ENCODE measurements at places on chromosomes 7 and 10. TPM values are rescaled to one million over a fixed set of nuclear protein-coding genes. Genes with fewer than 3 reads are reported as not detected.

- no peaks in the 10 kb centered on the region for H3K36me3 ChIP-seq
- H3K27me3 ChIP-seq = no peaks in the 10 kb centered on the region
- H3K4me3 ChIP-seq = no peak overlapping the region
- DNase-seq = no peak
These were observed 194.6 kb upstream of the PDE1C start for GRCh38 chr7:32264702-32265284.

DNA sequence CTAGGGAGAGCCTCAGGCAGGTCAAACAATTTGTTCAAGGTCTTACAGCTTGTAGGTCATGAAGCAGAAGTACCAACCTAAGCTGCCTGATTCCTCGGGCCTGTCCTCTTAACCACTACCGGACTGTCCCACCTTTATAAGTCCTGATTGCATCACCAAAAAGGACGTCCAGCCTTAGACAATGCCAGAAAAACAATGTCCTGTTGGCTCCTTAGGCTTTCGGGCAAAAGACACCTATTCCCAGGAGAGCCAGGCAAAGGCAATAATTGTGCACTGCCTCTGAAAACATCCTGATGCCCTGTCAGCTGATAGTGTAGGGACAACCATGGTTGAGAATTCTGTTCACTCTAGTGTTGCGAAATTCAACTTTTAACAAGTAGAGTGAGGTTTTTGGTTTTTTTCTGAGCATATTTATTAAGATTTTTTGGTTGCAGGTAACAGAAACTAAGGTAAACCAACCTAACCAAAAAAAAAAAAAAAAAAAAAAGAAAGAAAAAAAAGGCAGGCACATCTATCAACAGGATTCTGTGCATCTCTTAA, 40.5 kb downstream of the CDHR3 start:
- no peak overlapping the region for H3K27ac ChIP-seq
- no peak overlapping the region for H3K4me3 ChIP-seq
- peaks cover 2% of the 10 kb centered on the region for H3K36me3 ChIP-seq
- peaks cover 9% of the 10 kb centered on the region for H3K27me3 ChIP-seq
- DNase-seq = no peak
- no peaks in the 10 kb centered on the region for H3K4me1 ChIP-seq

GPR15LG gene
- not detected for total RNA-seq

DNA sequence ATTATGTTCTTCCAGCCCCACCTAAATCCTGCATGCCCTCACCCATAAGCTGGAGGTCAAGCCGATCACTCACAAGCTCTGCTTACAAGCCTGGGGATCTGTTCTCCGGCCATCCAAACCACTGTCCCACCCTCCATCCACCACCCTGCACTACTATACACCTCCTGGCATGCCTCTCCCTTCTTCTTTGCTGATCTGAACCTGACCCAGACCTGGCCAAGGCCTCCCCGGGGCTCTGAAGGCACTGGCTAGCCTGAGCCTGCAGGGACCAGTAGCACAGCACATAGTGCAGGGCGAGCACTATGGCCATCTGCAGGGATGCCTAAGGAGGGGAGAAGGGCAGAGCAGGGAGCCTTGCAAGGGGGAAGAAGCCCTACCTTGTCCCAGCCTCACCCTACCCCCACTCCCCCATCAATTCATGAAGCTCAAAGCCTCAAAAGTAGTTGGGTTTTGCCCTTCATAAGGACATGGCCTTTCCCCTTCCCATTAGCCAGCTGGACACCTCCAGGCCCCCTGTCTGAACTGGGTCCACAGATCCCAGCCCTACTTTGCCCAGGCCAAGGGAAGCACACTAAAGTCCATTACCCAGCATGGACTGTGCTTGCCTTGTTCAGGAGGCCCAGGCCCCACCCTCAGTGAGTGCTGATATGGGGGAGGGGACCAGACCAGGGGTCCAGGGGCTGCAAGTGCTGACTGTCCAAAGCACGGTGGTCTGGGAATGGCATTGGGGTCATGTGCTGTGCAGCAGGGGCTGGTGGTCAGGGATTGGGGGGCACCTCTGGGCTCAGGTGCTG, 29.6 kb downstream of the CHAT start:
- peaks cover 15% of the 10 kb centered on the region for H3K27me3 ChIP-seq
- peaks cover 7% of the 10 kb centered on the region for H3K4me1 ChIP-seq
- H3K4me3 ChIP-seq = no peak overlapping the region

CDNF gene
- 0.89 TPM for total RNA-seq

DNA sequence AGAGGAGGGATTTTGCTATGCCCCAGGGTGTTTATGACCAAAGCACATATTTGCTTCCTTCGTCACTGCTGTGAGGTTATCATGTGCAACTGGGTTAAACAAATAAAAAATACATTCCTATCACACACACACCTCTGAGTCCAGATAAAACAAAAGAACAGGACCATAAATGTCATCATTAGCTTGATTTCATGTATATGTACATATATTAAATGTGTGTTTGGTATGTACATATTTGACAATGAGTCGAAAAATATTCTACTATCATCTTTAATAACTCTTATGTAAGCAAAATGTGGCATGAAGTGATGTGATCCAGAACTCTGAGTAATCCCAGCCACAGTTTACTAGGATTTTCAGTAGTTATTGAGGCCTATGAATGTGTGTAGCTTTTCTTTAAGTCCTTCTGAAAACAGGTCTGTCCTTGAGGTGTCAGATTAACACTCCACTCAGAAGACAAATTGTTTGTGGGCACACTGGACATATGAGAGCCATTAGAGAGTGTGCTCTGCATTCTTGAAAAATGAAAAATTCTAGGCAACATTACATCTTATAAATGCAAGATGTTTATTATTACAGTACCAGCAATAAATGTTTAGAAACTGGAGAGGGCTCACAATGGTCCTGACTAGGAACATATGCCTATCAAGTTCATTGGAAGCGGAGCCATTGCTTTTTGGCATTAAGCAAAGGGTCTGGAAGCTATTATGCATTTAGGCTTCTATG, 335.1 kb upstream of the SEMA3A start:
- no peaks in the 10 kb centered on the region for H3K4me1 ChIP-seq
- no peak overlapping the region for H3K4me3 ChIP-seq
- DNase-seq = no peak

PKD2L1 gene
- total RNA-seq = 0.68 TPM

MUC3A gene
- total RNA-seq = not detected

GRCh38 chr7:74452748-74453321, 871 bp upstream of the GTF2IRD1 start:
- H3K4me1 ChIP-seq = peaks cover 18% of the 10 kb centered on the region
- peaks cover 30% of the 10 kb centered on the region for H3K27me3 ChIP-seq
- peak overlapping the region; percentile 71 for H3K27ac ChIP-seq
- H3K4me3 ChIP-seq = peak overlapping the region; percentile 44
- DNase-seq = no peak
